ENCODE measurements at places on chromosomes 3 and 15. TPM values are rescaled to one million over a fixed set of nuclear protein-coding genes. Genes with fewer than 3 reads are reported as not detected.

PIGZ gene
- polyA plus RNA-seq = 56.8 TPM

GRCh38 chr3:9817436-9817835 is 7.4 kb downstream of the TTLL3 start:
- no peak for DNase-seq
- peaks cover 17% of the 10 kb centered on the region for H3K36me3 ChIP-seq
- no peak overlapping the region for H3K27ac ChIP-seq
- H3K4me3 ChIP-seq = no peak overlapping the region
- no peaks in the 10 kb centered on the region for H3K4me1 ChIP-seq
- H3K27me3 ChIP-seq = no peaks in the 10 kb centered on the region

DLEC1 gene
- 1.2 TPM for polyA plus RNA-seq

DNA sequence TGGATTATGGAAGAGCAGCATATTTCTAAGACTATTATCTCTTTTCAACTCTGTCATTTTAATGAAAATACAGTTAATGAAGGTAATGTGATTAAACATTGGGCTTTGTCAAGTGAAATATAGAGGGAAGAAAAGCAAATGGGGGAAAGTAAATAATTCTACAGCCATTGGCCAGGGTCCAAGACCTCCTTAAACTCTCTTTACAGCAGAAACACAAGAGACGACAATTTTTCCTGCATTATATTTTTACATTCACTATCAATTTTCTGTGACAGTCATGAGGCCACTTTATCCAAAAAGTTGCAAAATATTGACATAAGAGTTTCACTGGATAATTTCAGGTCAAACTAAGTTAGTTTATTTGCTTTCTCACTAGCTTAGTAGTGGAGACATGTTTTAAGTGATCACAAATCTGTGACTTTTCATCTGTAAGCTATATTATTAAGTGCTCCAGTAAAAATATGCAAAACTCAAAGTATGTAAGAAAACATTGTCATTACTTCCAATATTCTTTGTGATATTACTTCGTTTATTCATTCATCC is 385.9 kb upstream of the DPH6 start:
- no peaks in the 10 kb centered on the region for H3K27me3 ChIP-seq
- no peak overlapping the region for H3K4me3 ChIP-seq

DNA sequence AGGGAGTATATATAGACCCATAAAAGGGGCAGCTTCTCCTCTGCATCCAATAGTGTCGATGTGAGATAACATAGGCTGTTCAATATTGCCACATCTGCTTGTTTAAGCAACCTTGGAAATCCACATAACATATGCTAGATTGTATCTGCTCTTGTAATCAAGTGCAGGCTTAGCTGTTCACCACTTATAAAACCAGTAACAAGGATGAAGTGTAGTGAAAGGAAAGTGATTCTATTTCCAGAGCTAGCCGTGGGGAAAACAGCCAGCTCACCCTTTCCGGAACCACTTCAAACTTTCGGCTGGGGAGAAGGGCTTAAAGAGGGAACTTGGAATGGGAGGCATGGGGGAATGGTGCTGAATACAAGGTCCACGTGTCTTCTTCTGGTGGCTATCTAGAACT is 204.0 kb downstream of the TAFA4 start:
- no peak for DNase-seq
- no peak overlapping the region for H3K27ac ChIP-seq
- no peaks in the 10 kb centered on the region for H3K27me3 ChIP-seq
- H3K36me3 ChIP-seq = no peaks in the 10 kb centered on the region

DNA sequence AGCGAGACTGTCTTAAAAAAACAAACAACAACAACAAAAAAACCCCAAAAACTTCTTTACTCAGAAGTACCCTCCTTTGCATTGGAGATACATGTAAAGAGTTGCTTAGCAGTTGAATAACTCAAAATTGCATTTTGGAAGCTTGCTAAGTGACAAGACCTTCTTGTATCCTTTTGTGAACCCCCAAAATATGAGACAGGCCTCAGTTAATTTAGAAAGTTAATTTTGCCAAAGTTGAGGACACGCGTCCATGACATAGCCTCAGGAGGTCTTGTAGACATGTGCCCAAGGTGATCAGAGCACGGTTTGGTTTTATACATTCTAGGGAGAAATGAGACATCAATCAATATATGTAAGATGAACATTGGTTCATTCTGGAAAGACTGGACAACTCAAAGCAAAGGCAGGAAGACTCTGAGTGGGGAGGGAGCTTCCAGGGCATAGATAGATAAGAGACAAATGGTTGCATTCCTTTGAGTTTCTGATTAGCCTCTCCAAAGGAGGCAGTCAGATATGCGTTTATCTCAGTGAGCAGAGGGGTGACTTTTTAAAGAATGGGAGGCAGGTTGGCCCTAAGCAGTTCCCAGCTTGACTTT is 1.7 kb upstream of the ARF4 start:
- peak overlapping the region; percentile 96 for H3K27ac ChIP-seq
- no peaks in the 10 kb centered on the region for H3K27me3 ChIP-seq
- H3K4me1 ChIP-seq = peaks cover 3% of the 10 kb centered on the region
- H3K36me3 ChIP-seq = no peaks in the 10 kb centered on the region

HRG gene
- polyA plus RNA-seq = 0.04 TPM

DNA sequence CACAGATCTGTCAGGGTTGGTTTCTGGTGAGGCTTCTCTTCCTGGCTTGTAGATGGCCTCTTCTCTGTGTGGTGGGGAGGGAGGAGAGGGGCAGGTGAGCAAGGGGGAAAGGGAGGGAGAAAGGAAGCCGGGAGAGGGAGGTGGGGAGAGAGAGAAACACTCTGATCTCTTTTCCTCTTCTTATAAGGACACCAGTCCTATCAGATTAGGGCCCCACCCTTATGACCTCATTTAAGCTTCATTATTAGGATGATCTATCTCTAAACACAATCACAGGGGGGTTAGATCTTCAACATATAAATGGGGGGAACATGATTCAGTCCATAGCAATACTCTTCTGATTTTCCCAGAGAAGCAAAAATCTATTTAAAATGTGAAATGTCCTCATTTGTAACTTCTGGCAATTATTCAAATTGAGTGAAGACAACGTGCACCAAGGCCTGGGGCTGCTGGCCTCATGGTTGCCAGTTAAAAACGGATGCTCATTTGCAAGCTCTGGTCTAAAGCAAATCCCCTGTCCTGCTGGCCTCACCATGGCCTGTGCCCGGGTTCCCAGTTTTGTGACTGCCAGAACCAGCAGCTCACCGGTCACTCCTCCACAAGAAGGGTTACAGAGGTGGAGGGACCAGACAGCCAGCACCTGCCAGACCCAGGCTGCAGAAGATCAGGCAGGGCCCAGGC is 8.3 kb downstream of the POMGNT2 start:
- DNase-seq = no peak
- H3K36me3 ChIP-seq = peaks cover 2% of the 10 kb centered on the region
- H3K27me3 ChIP-seq = no peaks in the 10 kb centered on the region
- no peak overlapping the region for H3K27ac ChIP-seq
- H3K4me3 ChIP-seq = no peak overlapping the region

SGO1 gene
- 4.7 TPM for polyA plus RNA-seq

CCK gene
- 119 TPM for polyA plus RNA-seq

- no peak overlapping the region for H3K4me3 ChIP-seq
- H3K36me3 ChIP-seq = no peaks in the 10 kb centered on the region
- DNase-seq = no peak
- H3K27ac ChIP-seq = no peak overlapping the region
- H3K4me1 ChIP-seq = no peaks in the 10 kb centered on the region
- no peaks in the 10 kb centered on the region for H3K27me3 ChIP-seq
These were observed 158.0 kb downstream of the FBLN2 start for GRCh38 chr3:13706886-13707285.

ACTC1 gene
- polyA plus RNA-seq = 15.3 TPM

DNA sequence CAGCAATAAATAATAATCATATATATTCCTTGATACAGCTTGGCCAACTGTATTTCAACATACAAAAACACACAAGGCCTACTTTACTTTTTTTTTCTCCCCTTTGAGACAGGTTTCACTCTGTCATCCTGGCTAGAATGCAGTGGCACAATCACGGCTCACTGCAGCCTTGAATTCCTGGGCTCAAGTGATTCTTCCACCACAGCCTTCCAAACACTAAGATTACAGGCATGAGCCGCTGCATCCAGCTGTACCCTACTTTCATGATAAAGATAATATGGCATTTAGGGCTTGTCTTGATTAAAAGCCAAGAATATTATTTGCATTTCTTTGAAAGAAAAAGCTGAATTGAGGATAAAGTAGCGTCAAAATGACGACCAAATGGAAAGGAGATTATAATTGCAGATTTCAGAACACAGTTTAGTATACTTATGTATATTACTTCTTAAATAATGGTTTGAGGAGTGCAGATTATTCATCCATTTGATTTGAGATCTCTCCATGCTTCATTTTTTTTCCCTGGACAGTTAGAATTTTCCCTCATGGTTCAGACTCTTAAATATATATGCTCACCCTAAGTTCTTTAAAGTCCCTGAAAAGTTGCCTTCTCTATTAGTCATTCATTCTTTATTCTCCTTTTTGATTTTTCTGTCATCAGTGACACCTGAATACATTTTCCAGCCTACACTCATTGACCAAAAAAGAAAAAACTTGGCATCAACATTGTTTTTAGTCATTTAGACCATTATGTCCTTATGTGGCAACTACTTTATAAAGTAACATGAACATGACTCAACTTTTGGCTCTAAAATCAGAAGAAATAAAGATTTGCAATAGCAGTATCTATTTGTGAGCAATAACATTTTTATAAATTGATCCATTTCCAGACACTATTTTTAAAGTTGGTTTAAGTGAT is 48.5 kb upstream of the MLF1 start:
- no peak overlapping the region for H3K27ac ChIP-seq
- no peaks in the 10 kb centered on the region for H3K4me1 ChIP-seq
- no peaks in the 10 kb centered on the region for H3K27me3 ChIP-seq
- no peak for DNase-seq
- no peak overlapping the region for H3K4me3 ChIP-seq
- no peaks in the 10 kb centered on the region for H3K36me3 ChIP-seq
